Ureter (tissue), 1 donor: ENCODE measurements at places on chromosomes 11 and 22.
A peak's percentile ranks its signal among the peaks of the same experiment; 100 is the strongest.

DNA sequence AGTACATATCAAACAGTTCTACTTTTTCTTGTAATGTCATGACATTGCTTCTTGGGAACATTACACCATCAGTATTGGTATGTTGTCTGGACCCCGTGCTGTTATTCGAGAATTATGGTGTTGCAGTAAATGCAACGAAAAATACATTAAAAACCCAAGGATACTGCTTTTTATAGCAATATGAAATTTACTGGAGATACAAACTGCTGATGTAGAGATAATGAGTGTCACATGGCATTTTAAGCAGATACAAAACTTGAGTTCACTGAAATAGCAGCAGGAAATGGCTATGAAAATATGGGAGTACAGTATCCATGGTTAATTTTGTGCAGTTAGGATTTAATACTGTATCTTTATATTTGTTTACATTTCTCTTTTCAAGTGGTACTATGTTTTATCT, 7.4 kb upstream of the CARD16 start:
- no peak for DNase-seq

DNA sequence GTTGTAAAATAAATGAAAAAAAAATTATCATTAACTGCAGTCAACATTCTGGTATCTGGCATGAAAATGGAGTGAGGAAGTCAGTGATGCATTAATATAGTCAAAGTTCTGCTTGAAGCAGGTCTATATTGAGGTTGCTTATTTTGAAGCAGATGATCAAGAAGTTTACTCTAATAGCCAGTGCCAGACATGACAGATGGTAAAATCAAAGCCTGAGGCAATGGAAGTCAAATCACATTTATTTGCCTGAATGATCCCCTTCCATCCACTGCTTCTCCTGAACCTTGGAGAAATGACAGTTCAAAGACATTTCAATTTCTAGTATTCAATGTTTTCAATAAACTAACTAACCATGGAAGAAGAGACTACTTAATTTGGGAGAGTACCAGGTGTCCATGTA, 430.0 kb downstream of the FAM181B start:
- DNase-seq, result no peak

DNA sequence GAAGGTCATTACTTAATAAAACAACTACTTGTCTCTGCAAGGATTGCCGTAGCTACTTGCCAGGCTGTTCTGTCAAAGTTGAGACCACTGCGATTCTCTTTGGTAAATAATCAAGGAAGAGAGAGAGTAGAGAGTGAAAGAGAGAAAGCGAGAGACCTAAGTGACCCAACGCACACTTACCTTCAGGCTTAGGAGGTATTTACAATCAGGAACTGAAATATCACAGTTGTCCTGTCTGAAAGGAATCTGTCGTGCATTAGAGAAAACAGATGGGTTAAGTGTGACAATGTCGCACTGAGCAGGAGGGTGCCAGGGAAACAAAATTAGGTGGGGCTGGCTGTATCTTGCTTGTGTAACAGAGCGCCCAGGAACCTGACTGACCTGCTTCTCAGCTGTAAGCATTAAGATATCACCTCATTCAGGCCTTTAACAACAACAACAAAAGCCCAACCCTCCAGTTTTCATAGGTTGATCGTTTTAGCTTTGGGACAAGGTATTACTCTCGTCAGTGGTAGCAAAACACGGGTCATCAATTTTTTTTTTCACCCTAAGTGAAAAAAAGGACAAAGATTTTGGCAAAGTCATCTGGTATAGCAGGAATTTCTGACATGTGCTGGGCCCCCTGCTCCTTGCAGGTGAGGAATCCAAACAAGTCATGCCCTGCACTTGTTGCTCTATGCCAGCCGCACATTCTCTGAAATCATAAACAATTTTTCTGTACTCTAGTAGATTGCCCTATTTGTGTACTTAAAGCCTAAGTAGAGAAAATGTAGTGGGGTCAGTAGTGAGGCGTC, at the start of gene MUC15:
TSS of gene MUC15 (minus strand) at position 403 of the 794 bp plus-strand sequence. CDS start 5,169 bp downstream, outside the sequence.
- DNase-seq, result peak; percentile 45

DNA sequence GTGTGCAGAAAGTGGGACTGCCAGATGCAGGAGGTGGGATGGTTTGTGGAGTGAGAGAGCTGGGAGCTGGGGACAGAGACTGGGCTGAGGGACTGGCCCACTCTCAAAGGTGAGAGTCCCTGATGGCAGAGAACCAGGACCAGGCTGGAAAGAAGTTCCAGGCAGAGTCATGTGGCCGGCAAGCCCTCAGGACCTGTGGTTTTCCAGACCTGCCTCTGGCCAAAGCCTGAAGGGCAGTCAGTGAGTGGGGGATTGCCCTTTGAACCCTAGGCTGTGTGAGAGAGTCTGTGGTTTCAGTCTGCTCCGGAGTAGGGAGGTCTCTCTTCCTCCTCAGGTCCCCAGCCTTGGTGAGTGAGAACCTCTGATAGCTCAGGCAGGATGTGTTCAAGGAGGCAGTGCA, 17.0 kb downstream of the KCNC1 start:
- no peak for DNase-seq

DNA sequence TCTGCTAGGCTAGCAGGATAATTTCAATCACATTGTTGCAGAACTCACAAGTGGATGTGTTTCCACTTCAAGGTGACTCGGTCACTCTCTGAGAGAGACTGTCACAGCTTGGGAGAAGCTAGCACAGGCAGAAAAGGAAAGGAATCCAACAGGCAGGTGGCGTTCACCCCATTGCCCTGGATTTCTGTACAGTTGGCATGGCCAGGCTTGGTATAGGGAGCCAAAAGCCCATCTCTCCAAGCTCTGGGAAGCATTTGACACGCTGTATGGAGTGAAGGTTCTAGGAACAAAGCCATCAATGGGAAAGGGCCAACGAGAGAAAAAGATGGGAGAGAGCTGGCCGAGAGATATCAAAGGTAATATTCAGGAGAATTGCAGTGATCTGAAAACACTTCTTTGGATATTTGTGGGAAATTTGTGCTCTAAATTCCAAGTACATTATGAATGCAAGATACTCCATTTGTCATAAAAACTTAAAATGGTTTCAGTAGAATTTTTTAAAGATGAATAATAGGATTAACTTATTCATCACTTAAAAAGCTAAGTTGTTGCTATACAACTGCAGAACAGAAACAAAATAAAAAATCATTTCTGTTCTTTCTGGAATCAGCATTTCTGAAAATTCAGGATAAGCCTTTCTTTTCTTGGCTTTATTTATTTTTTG, 223.5 kb upstream of the NTM start:
- DNase-seq, result no peak

DNA sequence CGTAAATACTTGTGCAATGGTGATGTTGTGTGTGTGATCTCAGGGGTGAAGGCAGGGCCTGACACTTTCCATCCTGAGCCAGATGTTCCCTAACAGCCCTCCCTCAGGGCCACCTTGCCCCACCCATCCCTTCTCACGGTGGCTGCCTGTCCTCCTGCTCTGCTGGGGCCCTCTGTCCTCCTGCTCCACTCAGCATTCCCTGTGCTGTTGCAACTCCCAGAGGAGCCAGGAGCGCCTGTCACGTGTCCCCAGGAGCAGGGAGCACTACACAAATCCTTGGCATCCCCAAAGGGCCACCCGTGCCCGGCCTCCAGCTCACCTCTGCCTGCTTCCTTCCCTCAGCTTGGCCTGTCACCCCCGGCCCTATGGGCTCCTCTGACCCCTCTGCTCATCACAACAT, 10.2 kb upstream of the CSNK1E start:
- DNase-seq, result no peak

DNA sequence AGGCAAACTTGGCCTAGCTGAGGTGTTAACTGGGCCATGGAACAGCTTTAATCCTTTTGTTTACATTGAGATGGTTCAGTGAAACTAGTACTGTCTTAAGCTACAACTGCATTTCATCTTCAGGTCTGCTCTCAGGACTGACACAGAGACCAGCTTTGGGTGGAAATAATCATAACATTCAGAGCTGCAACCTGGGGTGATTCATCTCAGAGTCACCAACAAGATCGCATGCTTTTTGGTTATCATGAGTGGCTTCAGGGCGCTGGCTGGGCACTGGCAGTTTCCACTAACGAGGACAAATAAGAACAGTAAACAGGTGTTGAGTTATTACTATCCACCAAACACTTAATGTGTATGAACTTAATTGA, 60.9 kb upstream of the PAX6 start:
- no peak for DNase-seq

DNA sequence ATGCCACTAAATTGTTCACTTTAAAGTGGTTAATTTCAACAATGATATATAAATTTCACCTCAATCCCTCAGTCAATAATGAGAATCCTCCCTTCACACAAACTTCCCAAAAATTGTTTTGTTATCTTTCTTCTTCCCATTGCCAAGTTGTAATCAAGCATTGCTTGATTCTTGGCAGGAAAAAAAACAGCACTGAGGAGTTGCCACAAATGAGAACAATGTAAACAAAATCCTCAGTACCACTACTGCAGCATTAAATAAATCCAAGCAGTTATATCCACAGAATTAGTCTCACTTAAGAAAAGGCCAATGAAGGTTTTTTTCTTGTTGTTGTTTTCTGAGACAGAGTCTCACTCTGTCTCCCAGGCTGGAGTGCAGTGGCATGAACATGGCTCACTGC, 38.2 kb downstream of the FAM168A start:
- no peak for DNase-seq

DNA sequence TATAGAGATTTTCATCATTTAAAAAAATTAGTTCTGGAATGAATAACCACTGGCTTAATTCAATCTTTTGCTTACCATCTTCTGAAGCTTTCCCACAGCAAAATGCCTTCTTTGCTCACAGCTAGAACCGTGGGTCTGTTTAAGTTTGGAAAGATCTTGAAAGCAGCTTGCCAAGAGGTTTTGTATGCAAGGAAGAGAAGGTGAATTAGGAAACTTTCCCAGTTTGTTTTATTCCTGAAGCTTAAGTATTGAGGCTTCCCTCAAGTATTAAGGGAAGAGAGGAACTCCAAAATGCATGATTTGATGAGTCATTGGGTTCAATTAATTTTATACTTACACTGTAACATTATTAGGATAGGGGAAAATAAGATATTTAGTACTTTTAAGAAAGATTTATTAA, 1.9 kb upstream of the ARHGEF12 start:
- DNase-seq, result no peak

GRCh38 chr22:35921044-35921443, 107.6 kb downstream of the RBFOX2 start:
- DNase-seq, result no peak

DNA sequence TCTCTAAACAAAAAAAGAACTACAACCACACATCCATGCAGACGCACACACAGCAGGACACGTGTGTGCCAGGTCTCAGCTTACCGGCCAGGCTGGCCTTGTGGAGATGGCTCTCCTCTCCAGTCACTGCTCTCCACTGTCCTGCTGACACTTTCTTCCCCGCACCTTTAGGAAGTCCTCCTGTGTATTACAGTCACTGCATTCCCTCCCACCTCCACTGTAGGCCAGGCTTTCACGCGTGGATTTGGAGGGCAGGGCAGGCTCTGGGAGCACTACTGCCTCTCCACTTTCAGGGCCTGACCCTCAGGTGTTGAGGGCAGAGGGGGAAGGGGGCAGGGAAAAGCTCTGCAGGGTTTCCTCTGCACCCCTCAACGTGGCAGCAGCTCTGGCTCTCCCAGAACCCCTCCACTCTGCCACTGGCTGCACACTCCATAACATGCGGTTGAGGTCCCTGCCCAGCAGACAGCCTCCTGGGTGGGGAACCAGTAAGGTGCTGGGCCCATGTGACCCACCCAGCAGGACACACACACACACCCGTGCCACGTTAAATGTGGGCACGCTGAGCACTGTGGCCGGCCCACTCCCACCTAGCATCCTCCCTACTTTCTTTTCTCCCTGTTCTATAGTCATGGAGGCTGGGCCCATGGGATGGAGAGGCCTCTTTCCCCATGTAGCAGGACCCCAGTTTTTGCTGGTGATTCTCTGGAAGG, 107.0 kb upstream of the PITPNB start:
- DNase-seq, result peak; percentile 39

DNA sequence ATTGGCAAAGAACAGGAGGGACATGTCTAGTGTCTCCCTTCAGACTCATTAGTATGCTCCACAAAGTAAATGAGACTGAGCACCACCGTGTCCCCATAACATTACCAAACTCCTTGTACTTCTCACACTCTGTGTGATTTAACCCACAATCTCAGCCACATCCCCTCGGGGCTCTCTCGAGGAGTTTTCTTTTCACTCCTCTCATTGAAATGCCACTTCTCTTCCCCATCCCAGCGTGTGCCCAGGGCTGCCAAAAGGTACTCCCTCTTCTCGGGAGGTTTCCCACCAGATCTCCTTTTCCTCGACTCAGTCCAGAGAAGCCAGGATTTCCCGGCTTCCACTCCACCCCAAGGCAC, 1.1 kb downstream of the RBFOX2 start:
- DNase-seq, result no peak

- DNase-seq, result no peak
These were observed 11.5 kb downstream of the STX3 start for GRCh38 chr11:59766542-59767224.

GRCh38 chr11:29679996-29680395, 336.8 kb downstream of the KCNA4 start:
- no peak for DNase-seq

DNA sequence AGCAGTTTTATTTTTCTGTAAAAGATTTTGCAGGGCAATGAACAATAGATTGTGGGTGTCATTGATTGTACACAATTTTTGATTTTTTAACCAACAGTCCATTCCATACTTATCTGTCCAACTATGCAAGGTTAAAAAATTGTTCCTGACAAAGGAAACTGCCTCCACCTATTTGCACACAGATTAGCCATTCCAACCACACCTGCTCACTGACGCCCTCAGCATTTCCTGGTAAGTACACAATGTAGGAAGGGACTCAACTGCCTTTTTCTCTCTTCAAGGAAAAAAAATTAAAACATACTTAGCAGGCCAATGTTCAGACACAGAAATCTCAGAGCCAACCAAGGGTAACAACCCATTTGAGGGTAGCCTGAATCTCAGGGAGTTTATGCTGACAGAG, 4.3 kb upstream of the FUT4 start:
- DNase-seq, result no peak

DNA sequence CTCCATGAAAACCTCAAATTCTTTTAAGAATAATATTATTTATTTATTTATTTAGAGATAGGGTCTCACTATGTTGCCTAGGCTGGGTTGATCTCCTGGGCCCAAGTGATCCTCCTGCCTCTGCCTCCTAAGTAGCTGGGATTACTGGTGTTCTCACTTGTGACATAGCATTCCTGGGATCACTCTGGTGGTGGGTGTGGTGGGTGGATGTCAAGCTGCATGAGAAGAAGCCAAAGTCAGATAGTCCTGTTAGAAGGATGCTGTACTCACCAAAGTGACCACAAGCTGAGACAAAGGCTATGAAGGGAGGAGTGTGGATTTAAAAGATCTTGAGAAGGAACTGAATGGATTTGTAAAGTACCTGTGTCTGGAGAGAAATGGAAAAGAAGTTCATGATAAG, 87.9 kb upstream of the SPON1 start:
- no peak for DNase-seq

- no peak for DNase-seq
These were observed 48.6 kb downstream of the FLRT1 start for GRCh38 chr11:64084146-64084950.

DNA sequence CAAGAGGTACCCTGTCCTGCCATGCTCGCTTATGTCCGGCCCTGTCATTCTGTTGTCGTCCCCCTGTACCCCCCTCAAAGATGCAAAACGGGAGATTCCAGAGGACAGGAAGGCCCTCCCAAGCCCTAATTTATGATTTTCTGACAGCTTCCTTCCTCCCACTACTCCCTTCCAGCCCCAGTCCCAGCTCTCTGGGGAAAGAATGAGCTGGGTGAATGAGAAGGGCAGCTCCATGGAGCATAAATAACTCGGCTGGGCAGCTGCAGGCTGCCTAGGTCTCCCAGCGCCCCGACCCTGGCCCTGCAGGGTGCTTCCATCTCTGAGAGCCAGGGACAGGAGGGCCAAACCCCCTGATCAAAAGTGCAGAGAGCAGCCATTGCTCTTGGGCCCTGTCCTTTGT, 3.9 kb upstream of the EMID1 start:
- no peak for DNase-seq

GRCh38 chr11:95341221-95341620, 110.2 kb upstream of the SESN3 start:
- DNase-seq, result no peak
